Stimulated activated CD4-positive, alpha-beta T cell treated with anti-CD3 and anti-CD28 coated beads, Interleukin-1b, Interleukin-23, amount 100 ng/mL, for 4 hours (primary cell): ENCODE measurements at places on chromosomes 2 and 18.

DNA sequence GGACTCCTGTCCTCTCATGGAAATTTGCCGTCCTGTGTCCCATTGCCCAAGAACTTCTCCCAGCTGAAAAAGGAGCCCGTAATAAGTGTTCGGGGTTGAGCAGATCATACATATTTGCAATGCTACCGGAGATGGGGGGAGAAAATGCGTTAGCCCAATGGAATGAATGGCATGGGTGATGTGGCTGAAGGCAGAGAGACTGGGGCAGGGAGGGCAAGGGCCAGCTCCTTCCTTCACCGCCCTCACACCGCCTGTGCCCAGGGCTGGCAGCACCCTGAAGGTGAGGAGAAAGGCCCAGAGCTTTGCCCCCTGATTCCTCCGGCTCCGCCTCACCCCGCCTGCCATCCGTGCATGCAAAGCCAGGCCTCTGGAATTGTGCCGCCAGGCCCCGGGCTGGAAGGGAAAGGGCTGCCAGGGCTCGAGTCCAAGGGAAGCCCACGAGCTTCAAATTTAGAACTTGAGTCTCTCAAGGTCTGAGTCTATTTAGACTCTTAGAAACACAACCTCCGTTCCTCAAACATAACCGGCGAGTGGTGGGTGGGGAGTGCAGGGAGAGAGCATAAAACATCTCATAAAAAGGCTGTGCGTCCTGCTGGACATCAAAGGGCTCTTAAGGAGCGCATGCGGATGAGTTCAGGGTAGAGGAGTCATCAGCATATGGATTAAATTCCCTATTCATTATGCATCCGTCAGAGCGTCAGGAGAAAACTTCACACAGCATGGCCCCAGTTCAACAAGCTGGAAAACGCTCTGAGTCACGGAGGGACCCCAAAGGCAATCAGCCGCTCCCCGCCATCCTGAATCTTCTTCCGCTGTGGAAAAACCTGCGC lies 121.7 kb upstream of the GLI2 start:
- no peak for DNase-seq

DNA sequence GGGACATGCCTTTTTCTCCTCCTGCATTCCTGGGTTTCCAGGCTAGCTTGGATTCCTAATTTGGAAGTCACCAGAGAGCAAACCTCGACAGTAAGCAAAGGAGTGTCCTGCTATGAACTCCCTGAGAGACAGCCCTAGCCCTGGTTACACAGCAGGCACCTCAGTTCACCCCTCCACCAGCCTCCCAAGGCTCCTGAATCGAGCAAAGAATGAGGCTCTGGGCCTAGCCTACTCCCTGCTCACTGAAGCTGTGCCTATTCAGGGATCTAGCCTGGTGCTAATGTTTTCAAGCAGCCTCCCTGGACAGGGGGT lies 66.7 kb upstream of the RMDN2 start:
- no peak for DNase-seq

DNA sequence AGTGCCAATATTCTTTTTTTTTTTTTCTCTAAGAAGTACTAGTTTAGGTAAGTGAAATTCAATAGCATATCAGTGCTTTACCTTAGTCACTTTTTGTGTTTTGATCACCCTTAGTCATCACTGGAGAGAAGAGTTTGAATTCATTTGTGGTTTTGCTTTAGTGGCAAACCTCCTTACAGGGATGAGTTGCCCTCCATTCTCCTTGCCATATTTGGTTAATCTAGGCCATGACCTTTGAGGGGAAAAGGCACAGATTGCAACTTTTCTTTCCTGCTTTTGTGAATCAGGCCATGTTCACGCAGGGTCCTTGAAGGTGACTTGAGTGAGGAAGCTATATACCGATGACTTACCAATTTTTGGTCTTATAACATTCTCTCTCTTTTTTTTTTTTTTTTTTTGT lies 34.4 kb downstream of the PLEKHA3 start:
- peak; percentile 3 for DNase-seq

DNA sequence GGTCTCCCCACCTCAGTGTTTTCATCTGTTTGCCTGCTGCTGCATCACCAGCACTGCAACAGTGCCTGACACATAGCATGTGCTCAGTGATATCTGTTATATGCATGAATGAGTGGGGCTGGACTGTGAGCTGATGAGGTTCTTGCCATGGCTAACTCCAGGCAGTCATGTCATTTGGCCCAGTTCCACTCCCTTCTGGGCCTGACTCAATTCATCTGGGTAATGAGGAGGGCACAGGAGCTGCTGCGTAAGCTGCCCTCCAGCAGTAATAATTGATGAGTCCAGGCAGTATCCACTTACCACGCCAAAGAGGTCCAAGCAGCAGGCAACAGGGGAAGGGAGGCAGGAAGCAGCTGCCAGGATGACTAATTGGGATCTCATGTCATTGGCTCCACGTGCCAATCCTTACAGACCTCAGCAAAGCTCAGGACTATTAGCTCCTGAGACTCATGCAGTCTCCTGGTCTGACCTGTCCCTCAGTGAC lies 34.1 kb upstream of the MAT2A start:
- DNase-seq, result no peak

GRCh38 chr2:975095-975494 lies 24.4 kb downstream of the SNTG2 start:
- DNase-seq, result no peak

DNA sequence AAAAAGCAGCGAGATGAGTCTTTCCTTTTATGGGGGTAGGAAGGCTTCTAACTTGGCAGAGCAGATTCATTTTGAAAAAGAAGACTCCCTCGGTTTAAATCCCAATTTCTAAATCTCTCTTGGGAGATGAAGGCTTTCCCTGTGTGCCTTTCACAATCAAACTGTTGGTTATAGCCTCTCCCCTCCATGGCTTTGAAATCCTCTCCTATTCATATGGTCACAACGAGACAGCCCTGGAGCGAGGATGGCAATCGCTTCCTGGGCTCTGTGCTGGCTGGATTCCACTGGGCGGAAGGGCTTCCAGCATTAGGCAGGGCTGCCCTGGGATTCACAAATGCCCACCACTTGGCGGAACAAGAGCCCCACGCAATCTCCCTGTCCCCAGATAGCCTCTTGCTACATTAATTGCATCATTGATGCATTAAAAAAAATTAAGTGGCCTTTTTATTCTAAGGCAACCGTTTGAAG lies 1.6 kb downstream of the CAVIN2 start:
- DNase-seq, result no peak

GRCh38 chr2:45675263-45675812 lies 23.9 kb downstream of the PRKCE start:
- DNase-seq, result no peak

GRCh38 chr2:117308861-117309770 lies 505.4 kb upstream of the DDX18 start:
- DNase-seq, result no peak

DNA sequence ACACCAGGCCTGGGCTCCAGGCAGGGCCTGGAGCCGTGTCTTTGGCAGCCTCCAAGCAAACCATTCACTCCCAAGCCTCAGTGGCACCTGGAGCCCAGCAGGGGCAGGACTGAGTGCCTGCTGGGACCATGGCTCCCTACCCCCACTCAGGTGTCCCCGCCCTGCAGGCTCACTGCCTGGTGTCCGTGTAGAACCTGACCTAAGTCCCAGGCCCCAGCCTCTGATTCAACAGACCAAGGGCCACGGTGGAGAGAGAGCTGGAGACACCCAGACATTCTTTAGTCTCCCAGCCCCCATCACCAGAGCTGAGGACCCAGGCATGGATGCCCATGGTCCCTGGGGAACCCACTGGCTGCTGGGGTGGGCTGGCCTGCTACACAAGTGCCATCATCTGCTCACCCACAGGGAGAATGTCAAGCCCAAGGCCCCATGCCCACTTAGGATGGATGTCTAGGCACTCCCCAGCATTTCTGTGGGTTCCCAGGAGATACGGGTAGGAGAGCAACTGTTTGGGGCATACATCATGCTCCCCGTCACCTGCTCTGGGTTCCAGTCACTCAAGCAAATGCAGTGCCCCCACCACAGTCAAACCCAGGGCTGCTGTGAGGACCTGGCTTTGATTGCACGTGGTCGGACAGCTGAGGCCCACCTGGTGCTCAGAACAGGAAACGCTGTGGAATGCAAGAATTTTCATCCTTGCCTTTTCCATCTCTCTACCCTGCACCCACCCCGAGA lies 42.9 kb upstream of the ATG16L1 start:
- DNase-seq, result no peak

GRCh38 chr2:68423966-68424650 lies 43.0 kb downstream of the FBXO48 start:
- DNase-seq, result no peak
